CD4-positive, alpha-beta memory T cell (primary cell): ENCODE measurements at places on chromosomes 5 and 9. TPM values are rescaled to one million over a fixed set of nuclear protein-coding genes. Genes with fewer than 3 reads are reported as not detected.

RLN2 gene
- polyA plus RNA-seq, result 8.5 TPM

- no peak for DNase-seq
These were observed 32.1 kb upstream of the ALDOB start for GRCh38 chr9:101467690-101468089.

DNA sequence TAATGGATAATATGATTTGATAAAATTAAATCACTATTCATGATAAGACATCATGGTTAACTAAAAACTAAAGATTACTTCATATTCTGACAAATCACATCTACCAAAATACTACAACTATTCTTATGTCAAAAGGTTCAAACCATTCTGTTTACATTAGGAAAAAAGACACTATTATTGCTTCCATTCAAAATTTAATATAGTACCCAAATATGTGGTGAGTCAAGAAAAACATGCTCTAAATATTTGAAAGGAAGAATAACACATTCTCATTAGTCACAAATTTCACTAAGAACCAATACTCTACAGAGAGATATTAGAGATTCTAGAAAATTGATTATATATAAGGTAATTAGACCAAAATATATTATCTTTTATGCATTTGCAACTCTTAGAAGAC lies 234.0 kb downstream of the TMEM232 start:
- DNase-seq, result no peak

CCL21 gene
- polyA plus RNA-seq, result not detected

MSX2 gene
- polyA plus RNA-seq, result not detected

PDE8B gene
- polyA plus RNA-seq, result not detected

MAML1 gene
- 1.5 TPM for polyA plus RNA-seq

SNX24 gene
- polyA plus RNA-seq, result 2.7 TPM

CDX1 gene
- polyA plus RNA-seq, result not detected

CEMIP2 gene
- 15.6 TPM for polyA plus RNA-seq

- no peak for DNase-seq
These were observed 47.4 kb upstream of the CCDC112 start for GRCh38 chr5:115343855-115344254.

GRCh38 chr9:130453487-130453886 lies 8.7 kb downstream of the ASS1 start:
- DNase-seq, result no peak

NMUR2 gene
- not detected for polyA plus RNA-seq

F12 gene
- 2.4 TPM for polyA plus RNA-seq

PTBP3 gene
- 30.0 TPM for polyA plus RNA-seq

FAM169A gene
- polyA plus RNA-seq, result 8.9 TPM

GRCh38 chr5:40037713-40038112 lies 612.9 kb upstream of the DAB2 start:
- DNase-seq, result no peak

GRCh38 chr5:16671208-16671607 lies 54.4 kb upstream of the RETREG1 start:
- DNase-seq, result no peak

- peak; percentile 66 for DNase-seq
These were observed 1.1 kb downstream of the POMT1 start for GRCh38 chr9:131503626-131504465.

- DNase-seq, result no peak
These were observed 47.4 kb downstream of the CSNK1G3 start for GRCh38 chr5:123559434-123559775.

GRCh38 chr5:135713161-135713915 lies 121.1 kb upstream of the SLC25A48 start:
- DNase-seq, result peak; percentile 36

ARHGEF37 gene
- polyA plus RNA-seq, result not detected

- no peak for DNase-seq
These were observed 376.0 kb downstream of the ICE1 start for GRCh38 chr5:5798462-5798861.

DNA sequence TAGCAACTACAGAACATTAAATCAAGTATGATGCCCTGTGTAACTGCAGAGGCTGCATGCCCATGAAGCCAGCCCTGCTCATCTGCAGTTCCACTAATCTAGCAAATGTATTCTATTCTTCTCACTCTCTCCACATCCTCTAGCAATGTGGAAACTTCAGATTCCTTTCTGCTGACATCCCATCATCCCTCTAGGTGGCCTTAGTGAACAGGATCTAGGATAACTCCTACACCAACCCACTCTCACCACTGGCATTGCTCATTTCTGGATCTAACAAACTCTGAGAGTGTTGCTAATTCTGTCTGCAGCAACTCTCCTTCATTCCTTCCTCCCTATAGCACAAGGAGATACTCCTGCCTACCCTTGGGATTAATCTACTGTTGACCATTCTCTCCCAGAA lies 80.8 kb downstream of the FAM81B start:
- no peak for DNase-seq

OR1Q1 gene
- polyA plus RNA-seq, result not detected

SAXO1 gene
- polyA plus RNA-seq, result 0.09 TPM

DNA sequence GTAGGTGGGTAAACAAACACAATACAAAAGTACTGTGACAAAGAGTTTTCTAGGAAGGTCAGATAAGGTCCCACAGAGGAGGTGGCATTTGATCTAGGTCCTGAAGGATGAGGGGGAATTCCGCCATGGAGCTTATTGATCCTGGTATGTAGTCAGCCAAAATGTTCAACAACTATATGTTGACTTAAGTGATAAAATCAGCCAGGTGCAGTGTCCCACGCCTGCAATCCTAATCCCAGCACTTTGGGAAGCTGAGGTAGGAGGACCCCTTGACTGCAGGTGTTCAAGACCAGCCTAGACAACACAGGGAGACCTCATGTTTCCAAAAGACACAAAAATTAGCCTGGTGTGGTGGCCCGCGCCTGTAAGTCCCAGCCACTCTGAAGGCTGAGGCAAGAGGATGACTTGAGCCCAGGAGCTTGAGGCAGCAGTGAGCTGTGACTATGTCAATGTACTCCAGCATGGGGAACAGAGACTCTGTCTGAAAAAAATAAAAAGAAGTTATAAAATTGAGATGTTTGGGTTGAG lies 46.4 kb upstream of the PLIN2 start:
- no peak for DNase-seq

DNA sequence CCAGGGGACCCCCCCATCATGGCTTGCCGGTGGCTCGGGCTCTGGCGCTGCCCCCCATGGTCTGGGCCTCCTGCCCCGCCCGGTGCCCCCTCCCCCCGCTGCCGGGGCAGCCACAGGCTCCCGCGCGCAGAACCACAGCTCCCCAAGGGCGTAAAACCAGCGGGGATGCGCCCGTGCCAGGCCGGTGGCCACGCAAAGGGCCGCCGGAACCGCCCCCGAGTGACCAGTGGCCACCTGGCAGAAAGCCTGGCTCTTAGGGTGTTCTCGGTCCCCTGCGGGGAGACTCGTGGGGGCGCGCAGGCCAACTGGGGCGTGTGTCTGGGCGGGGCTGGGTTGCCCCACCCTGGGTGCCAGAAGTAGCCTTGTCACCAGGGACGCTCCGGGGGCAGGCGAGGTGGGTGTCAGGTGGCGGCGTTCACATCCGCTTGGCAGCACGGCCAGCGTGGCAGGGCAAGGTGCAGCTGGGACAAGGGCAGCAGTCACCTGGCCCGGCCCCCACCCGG lies 515 bp upstream of the AGPAT2 start:
- DNase-seq, result no peak

DNA sequence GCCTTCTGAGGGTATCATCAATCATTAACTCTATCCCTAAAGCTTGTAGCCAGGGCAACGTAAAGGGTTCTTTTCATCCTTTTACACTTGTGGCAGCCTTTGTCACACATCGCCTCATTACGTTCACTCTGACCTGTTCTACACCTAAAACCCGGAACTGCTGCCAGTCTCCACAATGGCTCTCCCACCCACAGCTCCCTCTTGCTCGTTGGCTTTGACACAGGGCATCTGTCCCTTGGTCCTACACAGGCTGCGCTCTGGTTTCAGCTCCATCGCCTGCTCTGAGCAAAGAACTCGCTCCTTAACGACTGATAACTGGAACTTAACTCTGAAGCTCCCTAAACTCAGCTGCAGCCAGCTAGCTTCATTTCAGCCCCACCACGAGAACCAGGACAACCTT lies 112.8 kb upstream of the CTNND2 start:
- DNase-seq, result no peak

GRCh38 chr5:2357309-2357708 lies 394.2 kb downstream of the IRX2 start:
- no peak for DNase-seq

DNA sequence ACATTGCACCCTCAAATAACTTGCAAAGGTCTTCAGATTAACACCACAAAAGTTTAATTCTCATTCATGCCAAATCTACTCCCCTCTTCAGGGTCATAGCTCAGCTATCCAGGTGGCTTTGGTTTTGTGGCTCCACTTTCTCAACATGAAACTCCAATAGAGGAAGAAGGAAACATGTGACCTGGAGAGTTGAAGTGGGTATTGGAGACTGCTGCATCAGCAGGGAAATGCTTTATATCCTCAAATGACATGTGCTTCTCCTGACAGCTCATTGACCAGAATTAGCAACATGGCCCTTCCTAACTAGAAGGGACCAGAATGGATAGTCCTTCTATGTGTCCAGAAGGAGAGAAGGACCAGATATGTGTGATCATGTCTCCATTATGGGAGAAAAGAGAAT lies 73.6 kb downstream of the TLR4 start:
- no peak for DNase-seq

DNA sequence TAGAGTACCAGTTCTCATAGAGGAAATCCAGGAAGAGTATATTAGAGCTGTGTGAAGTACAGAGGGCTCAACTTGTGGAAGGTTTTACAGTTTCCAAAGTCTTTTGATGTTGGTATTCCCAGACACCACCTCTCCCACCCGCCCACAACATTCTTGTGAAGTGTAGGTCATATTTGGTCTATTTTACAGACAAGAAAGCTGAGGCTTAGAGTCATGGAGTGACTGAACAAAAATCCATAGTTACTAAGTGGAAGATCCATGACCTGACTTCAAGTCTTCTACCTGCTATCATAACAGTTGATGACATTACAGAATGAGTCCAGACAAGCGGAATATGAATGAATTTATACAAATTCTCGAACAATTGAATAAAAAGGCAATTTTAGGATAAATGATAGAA lies 187.1 kb upstream of the RPS23 start:
- no peak for DNase-seq

TMEFF1 gene
- not detected for polyA plus RNA-seq

LRRTM2 gene
- not detected for polyA plus RNA-seq

- no peak for DNase-seq
These were observed 134.8 kb upstream of the ALDH1B1 start for GRCh38 chr9:38257626-38258215.

- DNase-seq, result no peak
These were observed 167.2 kb downstream of the RASEF start for GRCh38 chr9:82895822-82896110.

DNA sequence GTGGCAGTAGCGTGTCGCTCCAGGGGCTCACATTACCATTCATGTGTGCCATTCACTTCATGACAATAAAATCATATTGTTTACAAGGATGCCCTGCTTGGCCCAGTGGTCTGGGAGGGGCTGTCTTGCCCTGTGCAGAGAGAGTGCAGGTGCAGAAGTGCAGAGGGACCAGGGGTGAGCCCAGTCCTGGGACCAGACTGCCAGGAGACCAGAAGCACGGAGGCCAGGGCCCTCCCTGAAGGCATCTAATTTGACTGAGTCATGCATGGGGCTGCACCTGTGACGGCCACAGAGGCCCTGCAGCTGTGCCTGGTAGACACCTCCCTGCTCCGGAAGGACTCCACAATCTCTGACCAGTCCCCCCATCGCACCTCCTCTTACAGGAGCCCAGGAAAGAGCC lies 164.4 kb upstream of the FOXD4L5 start:
- DNase-seq, result no peak

SOX30 gene
- 0.53 TPM for polyA plus RNA-seq

ZNF782 gene
- 1.2 TPM for polyA plus RNA-seq

DNA sequence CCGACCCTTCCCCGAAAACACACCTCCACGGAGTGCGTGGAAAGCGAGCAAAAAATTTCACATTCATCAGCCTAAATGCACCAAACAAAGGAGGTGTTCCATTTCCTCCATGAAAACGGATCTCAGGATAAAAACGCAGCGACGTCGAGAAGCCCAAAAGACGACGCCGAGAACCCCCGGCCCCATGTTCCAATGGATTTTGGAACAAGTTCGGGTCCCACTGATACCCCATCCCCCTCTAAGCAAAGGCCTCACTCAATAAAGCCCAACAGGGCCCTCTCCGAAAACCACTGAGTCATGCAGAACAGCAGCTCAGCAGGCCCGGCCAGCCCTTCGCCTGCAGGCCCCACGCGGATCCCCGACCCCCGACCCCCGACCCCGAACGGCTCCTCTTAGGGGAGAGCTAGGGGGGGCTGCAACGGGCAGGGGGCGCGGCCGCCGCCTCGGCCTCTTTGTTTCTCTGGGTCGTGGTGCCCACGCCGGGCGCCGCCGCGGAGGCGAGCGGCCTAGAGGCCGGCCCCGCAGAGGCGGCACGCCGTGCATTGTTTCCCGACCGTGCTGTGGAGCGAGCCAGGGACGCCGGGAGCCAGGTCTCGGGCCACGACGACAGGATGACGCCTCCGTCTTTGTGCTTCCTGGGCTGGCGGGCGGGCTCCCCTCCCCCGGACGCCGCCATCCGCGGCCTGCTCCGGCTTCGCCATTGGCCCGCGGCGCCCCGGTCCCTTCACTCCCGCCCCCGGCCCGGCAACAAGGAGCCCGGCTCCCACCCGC lies 915 bp downstream of the ZFAND5 start:
- peak; percentile 73 for DNase-seq

NEUROG1 gene
- polyA plus RNA-seq, result not detected

DNA sequence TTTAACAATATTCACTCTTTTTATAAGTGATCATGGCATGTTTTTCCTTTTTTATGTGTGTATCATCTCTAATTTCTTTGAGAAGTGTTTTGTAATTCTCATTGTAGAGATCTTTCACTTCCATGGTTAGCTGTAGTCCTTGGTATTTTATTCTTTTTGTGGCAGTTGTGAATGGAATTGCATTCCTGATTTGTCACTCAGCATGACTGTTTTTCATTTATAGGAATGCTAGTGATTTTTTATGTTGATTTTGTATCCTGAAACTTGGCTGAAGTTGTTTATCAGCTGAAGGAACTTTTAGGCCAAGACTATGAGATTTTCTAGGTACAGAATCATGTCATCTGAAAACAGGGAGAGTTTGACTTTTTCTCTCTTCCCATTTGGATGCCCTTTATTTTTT lies 13.1 kb upstream of the SPINK13 start:
- DNase-seq, result no peak

EIF4E1B gene
- polyA plus RNA-seq, result not detected

- no peak for DNase-seq
These were observed 309.7 kb downstream of the TLE1 start for GRCh38 chr9:81379655-81380054.

CBY3 gene
- 0.56 TPM for polyA plus RNA-seq

- no peak for DNase-seq
These were observed 12.1 kb upstream of the ORM1 start for GRCh38 chr9:114310471-114311450.

WDR31 gene
- not detected for polyA plus RNA-seq

- DNase-seq, result no peak
These were observed 301.1 kb downstream of the NR3C1 start for GRCh38 chr5:143102411-143102810.
